ENCODE measurements at places on chromosomes 1 and 21. TPM values are rescaled to one million over a fixed set of nuclear protein-coding genes. Genes with fewer than 3 reads are reported as not detected.

The ZBTB37 gene
- total RNA-seq = 3.6 TPM

- DNase-seq = no peak
Observed at GRCh38 chr1:229699613-229700267, 73.7 kb downstream of the URB2 start.

DNA sequence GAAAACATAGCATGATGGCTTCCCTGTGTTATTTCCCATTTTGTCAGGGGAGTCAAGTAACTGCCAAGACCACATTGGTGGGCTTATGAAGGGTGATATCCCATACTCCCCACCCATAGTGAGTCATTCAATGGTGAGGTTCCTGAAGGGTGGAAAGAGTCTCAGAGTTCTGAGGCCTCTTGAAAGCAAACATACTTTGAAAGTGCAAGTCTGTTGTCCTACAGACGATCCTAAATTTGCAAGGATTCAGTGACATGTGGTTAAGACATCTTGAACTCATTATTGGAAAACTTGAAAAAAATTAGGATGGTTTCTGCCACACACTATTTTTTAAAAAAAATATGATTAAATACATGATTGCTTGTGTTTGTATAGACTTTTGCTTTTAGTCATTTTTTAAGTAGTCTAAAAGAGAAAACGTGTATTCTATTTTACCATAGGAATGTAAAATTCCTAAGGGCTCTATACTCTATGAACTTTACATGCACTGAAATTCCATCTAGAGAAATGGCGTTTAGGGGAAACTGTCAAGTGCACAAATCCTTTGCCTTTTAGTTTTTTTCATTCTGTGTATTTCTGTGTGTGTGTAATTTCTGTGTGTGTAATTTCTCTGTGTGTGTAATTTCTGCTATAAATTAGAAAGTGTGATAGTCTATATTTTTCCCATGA lies 225.5 kb upstream of the ADAMTS5 start:
- DNase-seq = no peak

GRCh38 chr1:192810253-192810880 lies 1.5 kb downstream of the RGS2 start:
- DNase-seq = no peak

- no peak for DNase-seq
Observed at GRCh38 chr21:37368541-37369279, 2.1 kb downstream of the DYRK1A start.

The LRRC3 gene
- 0.71 TPM for total RNA-seq

DNA sequence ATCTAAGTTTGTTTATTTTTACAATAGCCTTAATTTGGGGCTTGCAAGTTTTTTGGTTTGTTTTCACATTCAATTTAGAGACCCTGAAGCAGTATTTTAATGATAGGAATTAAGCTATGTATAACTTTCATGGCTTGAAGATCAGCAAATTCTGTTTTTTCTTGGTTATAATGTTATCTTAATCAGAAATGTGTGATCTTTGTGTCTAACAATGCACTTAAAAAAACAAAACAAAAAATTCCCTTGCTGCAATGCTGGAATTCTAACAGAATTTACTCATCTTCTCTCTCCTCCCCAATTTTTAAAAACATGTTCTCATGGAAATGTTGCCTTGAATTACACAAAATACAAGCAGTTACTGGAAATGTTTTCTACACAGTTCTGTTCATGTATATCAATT lies 113.1 kb downstream of the OLFML2B start:
- DNase-seq = no peak

GRCh38 chr1:17925290-17926237 lies 170.4 kb downstream of the ACTL8 start:
- no peak for DNase-seq

DNA sequence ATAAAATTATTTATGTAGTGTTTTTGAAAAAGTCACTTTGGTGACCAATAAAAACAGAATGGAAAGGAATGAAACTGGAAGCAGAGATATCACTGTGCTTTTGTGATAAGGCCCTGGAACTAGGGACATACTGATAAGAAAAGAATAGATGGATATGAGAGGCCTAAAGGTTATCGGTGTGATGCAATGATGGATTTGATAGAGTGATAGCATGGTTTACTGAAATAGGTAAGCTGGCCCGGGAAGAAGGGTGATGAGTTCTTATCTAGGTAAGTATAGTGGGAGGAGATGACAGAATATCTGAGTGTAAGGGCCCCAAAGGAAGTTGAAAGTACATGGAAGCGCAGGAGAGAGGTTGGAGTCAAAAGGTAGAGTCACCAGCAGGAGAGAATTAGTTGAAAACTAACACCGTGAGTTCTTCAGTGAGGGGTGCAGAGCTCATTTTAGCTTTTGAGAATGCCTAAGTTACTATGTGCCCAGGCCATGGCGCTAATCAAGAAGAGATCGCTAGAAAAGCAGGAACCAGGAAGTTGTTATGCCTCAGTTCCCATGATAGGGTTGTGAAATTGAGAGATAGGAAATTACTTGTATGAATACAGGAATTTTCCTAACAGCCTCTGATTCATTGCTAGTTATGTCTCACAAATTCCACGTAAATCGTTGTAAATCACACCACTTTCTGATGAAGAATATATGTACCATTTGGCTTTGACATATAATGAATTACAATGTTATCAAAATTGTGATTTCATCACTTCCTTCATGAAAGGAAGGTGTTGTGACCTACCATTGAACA lies 115.3 kb downstream of the PLA2G4A start:
- peak; percentile 78 for DNase-seq

Measured in pulmonary artery endothelial cell (primary cell).